GM04504 (cell line): ENCODE measurements at places on chromosomes 16 and 17.

GRCh38 chr17:61908292-61909037 lies 19.3 kb downstream of the INTS2 start:
- no peak for DNase-seq

GRCh38 chr16:30649725-30650368 lies 913 bp upstream of the PRR14 start:
- DNase-seq: no peak

DNA sequence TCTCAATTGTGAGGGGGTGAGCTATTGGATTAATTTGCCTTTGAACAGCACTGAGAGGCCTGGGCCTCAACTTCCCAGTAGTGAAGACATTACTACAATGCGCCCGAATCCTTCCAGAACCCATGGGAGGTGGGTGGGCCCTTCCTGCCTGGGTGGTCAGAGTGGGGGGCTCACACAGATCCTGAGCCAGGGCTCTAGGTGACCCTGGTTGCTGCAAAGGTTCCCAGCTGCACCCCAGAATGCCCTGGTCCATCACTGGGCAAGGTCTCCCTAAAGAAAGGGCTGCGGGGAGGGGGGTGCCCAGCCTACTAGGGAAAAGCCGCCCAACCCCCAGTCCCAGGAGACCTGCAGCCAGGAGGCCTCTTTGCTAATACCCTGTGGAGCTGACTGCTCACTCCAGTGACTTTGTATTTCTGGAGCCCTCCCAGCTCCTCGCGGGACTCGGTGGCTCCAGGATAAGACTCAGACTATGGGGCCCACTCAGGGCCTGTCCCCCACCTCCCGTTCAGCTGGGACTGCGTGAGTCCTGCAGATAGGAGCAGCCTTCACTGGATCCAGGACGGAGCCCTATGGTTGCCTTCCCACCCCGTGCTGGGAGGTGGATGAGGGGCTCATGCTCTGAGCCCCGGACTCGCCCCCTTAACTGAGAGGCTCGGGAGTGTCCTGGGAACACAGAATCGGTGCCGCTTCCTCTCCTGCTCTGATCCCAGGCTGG lies 40.2 kb downstream of the SLC7A5 start:
- no peak for DNase-seq

GRCh38 chr17:65856865-65857264 lies 295.4 kb upstream of the AXIN2 start:
- DNase-seq: peak; percentile 58

DNA sequence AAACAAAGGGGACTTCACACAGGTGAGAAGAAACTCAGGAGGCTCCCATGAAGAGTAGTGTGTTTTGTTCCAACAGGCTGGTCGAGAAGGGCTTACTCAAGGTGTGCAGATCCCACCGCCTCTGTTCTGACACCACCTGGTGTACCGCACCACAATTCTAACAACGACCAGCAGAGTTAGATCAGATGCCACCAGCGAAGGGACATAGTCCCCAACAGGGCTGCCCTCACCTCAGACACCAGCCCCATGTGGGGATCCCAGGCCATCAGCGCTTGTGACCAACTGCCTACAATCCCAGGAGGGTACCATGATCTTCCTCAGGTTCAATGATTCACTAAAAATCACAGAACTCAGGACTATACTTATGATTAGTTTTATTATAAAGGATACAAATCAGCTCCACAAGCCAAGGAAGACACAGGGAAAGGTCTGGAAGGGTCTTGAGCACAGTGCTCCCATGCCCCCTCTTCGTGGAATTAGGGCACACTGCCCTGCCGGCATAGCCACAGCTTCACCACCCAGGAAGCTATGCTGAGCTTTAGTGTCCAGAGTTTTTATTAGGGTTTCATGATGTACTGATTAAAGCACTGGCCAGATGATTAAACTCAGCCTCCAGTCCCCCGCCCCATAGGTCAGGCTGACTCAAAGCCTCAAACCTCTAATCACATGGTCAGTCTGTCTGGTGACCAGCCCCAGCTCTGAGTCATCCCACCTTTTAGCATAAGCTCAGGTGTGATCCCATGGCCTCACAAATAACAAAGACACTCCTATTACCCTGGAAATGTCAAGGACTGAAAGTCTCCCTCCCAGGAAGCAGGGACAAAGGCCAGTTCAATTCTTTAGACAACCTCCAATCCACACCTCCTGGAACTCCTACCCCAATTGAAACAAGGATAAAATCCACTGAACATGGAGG lies 26.0 kb downstream of the TRIM25 start:
- DNase-seq: no peak

DNA sequence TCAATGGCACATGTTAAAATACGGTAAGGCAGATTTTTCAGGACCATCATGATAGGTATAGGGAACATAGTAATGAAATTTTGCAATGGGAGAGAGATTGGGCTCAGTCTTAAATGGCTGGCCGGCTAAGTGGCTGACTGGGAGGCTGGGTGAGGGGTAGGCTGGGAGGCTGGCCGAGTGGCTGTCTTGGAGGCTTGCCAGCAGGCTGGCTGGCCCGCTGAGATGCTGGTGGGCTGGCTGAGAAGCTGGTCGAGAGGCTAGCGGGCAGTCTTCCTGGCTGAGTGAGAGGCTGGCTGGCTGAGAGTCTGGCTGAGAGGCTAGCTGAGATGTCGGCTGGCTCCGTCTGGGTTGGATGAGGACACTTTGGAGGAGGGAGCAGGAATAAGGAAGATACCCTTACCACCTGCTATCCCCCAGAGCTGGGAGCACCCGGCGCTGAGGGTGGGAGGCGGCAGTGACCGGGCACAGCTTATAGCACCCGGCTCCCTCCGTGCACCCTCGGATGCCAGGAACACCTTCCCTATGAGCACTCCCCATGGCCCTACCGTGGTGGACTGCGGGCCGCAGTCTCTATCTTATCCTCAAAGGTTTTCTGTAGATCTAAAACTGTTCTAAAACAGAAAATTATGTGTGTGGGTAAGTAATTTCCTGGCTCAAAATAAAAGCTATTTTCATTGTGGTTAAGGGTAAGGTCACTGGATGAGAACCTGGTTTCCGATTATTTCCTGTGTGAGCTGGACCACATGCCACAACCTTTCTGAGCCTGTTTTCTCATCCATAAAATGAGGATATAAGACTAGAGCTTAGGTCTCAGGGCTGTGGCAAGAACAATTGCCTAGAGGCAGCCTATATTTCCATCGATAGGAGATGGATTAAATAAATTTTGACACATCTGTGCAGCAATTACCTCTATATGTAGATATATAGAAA lies 34.5 kb upstream of the TMC5 start:
- DNase-seq: no peak

DNA sequence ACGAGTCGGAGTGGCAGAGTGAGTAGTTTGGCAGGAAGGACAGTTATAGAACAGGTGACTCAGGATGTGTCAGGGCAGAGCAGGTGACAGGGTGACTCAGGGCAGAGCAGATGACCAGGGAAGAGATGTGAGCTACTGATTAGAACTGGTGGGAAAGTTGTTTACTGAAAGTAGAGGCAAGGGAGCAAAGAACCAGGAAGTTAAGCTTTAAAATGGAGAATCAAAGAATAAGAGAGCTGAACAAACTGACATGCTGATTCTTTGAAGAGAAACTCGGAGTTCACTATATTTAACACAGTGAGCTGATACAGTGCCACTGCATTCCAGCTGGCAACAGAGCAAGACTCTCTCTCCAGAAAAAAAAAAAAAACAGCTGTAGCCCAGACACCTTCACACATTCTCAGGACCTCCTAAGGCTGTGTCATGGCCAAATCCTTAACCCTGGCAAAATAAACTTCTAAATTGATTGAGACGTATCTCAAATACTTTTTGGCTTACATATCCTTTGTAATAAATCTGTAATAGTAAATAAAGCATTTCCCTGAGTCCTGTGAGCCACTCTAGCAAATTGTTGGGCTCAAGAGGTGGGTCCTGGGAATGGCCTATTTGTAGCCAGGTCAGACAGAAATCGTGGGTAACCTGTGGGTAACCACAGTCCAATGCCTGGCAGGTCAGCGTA lies 12.3 kb upstream of the UBE2I start:
- DNase-seq: no peak

DNA sequence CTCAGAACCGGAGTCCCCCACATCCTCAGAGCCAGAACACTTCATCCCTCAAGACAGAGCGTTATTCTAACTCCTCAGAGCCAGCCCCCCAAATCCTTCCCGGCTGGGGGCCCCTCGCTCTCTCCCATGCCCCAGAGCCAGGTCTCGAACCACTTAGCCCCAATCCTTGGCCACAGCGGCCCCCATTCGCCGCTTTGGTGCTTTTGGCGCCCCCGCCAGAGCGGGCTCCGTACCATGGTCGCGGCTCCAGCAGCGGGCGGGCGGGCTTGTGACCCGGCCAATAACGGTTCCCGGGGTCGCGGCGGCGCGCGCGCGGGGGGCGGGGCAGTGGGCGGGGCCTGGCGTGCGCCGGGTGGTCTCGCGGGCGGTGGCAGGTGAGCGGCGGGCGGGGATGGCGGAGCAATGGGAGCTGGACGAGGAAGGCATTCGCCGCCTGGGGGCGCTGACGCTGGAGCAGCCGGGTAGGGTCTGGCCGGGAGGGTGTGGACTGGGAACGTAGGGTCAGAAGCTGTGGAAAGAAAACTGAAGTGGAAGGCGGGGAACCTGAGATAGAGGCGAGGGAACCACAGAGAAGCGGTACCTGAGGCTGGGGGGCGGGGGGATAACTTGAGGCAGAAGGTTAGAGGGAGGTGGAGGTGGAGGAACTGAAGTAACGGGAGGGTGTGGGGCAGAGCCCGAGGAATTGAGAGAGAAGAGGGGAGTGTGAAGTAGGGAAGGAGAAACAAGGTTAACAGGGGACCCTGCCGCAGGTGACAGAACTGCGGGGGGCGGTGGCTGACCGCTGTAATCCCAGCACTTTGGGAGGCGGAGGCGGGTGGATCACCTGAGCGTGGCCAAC lies at the start of the genes KCTD19 and LRRC36:
Gene KCTD19 (minus strand): TSS at position 270 of the 838 bp plus-strand sequence. CDS start 34 bp downstream, at position 236.
Gene LRRC36 (plus strand): TSS at position 344 of the 838 bp plus-strand sequence. CDS start 48 bp downstream, at position 392.
- DNase-seq: no peak

GRCh38 chr17:58382108-58382871 lies 30.3 kb upstream of the SUPT4H1 start:
- DNase-seq: no peak

- no peak for DNase-seq
Measured at GRCh38 chr16:11550791-11551498, 35.8 kb downstream of the LITAF start.

GRCh38 chr16:27217256-27217655 lies 13.9 kb downstream of the KDM8 start:
- no peak for DNase-seq

DNA sequence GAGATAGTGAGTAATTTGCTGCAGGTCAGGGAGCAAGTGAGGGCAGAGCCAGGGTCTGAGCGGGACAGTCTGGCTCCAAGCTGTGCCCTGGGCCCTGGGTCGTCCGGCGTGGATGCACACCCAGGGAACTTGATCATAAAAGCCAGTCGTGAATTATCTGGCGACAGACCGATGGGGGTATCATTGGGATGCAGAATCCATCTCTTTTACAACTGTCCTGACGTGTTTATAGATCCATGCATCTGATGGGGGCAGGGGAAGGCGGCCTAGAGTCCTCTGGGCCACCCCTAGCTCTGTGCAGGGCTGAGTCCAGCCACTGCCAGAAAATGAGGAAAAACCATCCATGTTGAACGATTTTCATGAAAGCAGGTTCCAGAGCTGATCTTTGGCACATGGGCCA lies 332.8 kb downstream of the C16orf95 start:
- no peak for DNase-seq

DNA sequence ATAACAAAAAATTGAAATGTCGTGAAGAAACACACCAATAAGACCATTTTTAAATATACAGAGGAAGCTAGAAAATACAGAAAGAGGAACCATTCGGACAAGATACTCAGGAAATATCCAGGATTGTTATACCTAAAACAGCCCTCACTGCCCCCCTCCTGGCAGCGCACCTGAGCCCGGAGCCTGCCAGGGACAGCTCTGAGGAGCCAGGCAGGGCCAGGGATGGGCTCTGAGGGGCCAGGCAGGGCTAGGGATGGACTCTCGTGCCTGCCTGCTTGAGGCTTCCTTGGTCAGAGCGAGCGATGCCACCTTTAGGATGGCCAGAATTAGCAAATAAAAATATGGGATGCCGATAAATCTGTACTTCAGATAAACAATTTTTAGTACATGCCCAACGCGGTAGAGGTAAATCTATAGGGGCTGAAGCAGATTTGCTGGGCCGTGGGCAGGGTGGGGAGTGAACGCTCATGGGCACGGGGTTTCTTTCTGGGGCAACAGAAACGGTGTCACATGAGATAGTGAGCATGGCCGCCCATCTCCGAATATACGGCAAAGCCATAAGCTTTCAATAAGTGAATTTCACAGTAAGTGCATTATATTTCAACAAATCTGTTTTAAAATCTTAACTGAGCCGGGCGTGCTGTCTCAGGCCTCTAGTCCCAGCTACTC lies 18.2 kb upstream of the CSNK1D start:
- no peak for DNase-seq

- DNase-seq: no peak
Measured at GRCh38 chr17:48519427-48519826, 11.4 kb downstream of the HOXB1 start.

GRCh38 chr17:74742153-74742515 lies 5.1 kb downstream of the RAB37 start:
- DNase-seq: no peak

- no peak for DNase-seq
Measured at GRCh38 chr16:46822270-46822669, 8.7 kb downstream of the C16orf87 start.

DNA sequence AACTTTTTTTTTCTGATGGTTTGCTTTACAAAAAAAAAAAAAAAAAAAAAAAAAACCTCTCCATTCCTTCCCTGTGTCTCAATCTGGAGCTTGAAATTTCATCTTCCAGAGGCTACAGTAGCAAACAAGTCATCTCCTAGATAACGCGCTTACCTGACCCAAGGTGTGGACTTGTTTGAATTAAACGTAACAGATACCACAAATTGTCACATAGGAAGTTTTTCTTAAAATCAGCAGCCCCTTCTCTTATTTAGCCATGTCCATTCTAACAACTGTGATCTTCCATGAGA lies 2.0 kb downstream of the STAT5B start:
- DNase-seq: no peak

GRCh38 chr17:2336215-2336851 lies at the start of gene TSR1:
Gene TSR1 (minus strand): TSS chr17:2336457. CDS start chr17:2336427, 30 bp downstream.
- DNase-seq: peak; percentile 77

- DNase-seq: no peak
Measured at GRCh38 chr17:68993112-68993511, 37.9 kb upstream of the ABCA8 start.

GRCh38 chr16:81491541-81492188 lies 47.1 kb downstream of the CMIP start:
- DNase-seq: peak; percentile 50

DNA sequence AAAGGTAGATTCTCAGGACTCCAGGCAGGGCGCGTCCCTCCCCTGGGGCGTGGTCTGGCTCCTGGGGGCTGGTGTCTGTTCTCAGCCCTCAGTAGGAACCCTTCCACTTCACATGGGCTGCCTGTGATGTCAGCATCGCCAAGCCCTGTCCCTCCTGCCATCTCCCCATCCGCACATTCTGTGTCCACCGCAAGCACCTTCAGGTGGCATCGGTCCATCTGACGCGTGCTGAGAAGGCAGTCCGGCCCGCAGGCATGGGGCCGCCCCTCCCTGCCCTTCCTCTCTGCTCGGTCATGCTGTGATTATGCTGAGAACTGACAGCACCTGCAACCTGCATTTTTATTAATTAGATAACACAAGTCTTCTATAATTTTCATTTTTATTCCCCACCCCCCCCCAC lies 12.7 kb upstream of the DNAH17 start:
- DNase-seq: no peak

GRCh38 chr16:24993722-24994686 lies 21.2 kb downstream of the ARHGAP17 start:
- DNase-seq: peak; percentile 82

- DNase-seq: no peak
Measured at GRCh38 chr16:4015275-4016004, 100.8 kb downstream of the ADCY9 start.

GRCh38 chr16:86492961-86493629 lies 17.2 kb upstream of the FOXF1 start:
- DNase-seq: no peak

- no peak for DNase-seq
Measured at GRCh38 chr16:67431775-67432505, 1.0 kb downstream of the HSD11B2 start.
